Activated CD4-positive, alpha-beta T cell treated with anti-CD3 and anti-CD28 coated beads, Interleukin-2, amount 50 U/mL, for 24 hours (primary cell): ENCODE measurements at places on chromosomes 7 and 10.
A peak's percentile ranks its signal among the peaks of the same experiment; 100 is the strongest.

- no peak for DNase-seq
Measured at GRCh38 chr10:3412646-3413045, 240.1 kb upstream of the PITRM1 start.

- DNase-seq, result no peak
Measured at GRCh38 chr10:102985811-102986210, 67.7 kb downstream of the CNNM2 start.

- no peak for DNase-seq
Measured at GRCh38 chr7:128217967-128218652, 23.0 kb upstream of the LEP start.

GRCh38 chr7:5452470-5452899 lies 28.9 kb upstream of the TNRC18 start:
- DNase-seq, result no peak

DNA sequence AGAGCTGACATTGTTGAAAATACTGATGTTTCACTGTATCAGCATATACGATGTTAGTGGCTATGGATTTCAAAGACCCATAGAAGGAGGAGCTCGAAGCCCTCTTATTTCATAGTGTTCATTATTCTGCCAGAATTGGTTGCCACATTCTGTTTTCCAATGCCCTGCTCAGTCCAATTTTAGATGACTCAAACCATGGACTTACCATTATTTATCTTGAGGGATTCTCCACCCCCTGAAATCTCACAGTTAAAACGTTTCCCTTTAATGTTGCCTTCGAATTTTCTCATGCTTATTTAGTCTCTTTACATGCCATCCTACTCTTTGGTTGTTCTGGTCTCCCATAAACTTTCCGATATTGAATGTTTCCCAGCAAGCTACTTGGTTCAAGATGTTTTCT lies 264.5 kb downstream of the HDAC9 start:
- DNase-seq, result no peak

GRCh38 chr10:113313048-113313602 lies 239.7 kb upstream of the HABP2 start:
- no peak for DNase-seq

GRCh38 chr10:98899018-98899417 lies 336.6 kb downstream of the HPSE2 start:
- DNase-seq, result no peak

DNA sequence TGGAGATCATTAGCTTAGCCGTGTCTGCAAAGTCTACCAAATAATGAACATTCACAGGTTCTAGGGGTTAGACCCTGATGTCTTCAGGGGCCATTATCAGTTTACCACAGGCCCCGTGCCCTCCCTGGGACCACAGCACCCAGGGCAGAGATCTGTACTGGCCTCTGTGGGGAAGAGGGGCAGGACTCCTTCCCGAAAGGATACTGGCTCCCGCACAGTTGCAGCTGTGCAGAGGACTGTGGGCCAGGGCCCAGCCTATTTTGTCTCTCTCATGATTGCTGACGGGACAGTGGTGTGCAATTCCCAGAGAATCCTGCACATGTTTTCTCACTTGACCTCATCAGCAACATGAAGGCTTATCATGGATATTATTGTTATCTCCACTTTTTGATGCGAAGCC lies 243.9 kb downstream of the GLRX3 start:
- no peak for DNase-seq

GRCh38 chr7:99693427-99694200 lies 13.8 kb upstream of the CYP3A5 start:
- DNase-seq, result peak; percentile 1

DNA sequence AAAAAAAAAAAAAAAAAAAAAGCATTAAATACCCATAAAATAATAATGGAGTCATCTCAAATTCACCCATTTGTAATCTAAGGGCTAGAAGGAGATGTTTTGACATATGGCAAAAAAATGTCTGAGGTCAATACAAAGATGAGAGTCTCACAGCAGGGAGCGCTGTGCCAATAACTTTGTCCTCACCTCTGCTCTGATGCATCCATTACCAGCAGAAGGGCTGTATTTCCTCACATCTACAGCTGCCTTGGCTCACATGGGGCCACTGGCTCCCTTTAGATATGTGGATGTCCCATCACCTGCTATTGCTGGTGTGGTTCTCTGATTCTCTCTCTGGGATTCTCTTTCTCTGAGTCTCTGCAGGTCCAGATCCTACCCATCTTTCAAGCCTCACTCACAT lies 90.3 kb upstream of the FAM133B start:
- DNase-seq, result no peak
